ENCODE measurements at places on chromosomes 1 and 21. TPM values are rescaled to one million over a fixed set of nuclear protein-coding genes. Genes with fewer than 3 reads are reported as not detected.

The PCP4L1 gene
- total RNA-seq, result 8.2 TPM

The MYOM3 gene
- 0.69 TPM for total RNA-seq

The PLPPR5 gene
- not detected for total RNA-seq

The ZNF683 gene
- total RNA-seq, result 1.1 TPM

The CYP2J2 gene
- 1.4 TPM for total RNA-seq

The PPT1 gene
- total RNA-seq, result 166 TPM

The OPTC gene
- total RNA-seq, result not detected

The CHI3L1 gene
- 85.1 TPM for total RNA-seq

The PRAMEF15 gene
- total RNA-seq, result not detected

The MAP7D1 gene
- 114 TPM for total RNA-seq

The C21orf91 gene
- 16.8 TPM for total RNA-seq
